ENCODE measurements at places on chromosomes 1 and 21. TPM values are rescaled to one million over a fixed set of nuclear protein-coding genes. Genes with fewer than 3 reads are reported as not detected.

Gene OR2T2
- not detected for polyA plus RNA-seq

Gene FAAH
- 23.1 TPM for polyA plus RNA-seq

Gene KRTAP10-5
- polyA plus RNA-seq, result not detected

Gene ANGPTL3
- polyA plus RNA-seq, result 12.3 TPM

Gene CELA2B
- polyA plus RNA-seq, result not detected

Gene C1orf50
- polyA plus RNA-seq, result 8.4 TPM

Gene CLCN6
- polyA plus RNA-seq, result 22.4 TPM

Gene PPP1R12B
- 51.8 TPM for polyA plus RNA-seq

Gene VWA5B1
- 0.40 TPM for polyA plus RNA-seq

Gene LGR6
- 0.36 TPM for polyA plus RNA-seq

Gene GSTM5
- polyA plus RNA-seq, result 7.2 TPM

Gene AGMAT
- 51.9 TPM for polyA plus RNA-seq

Gene EEIG2
- polyA plus RNA-seq, result 23.8 TPM

Gene PLD5
- polyA plus RNA-seq, result 0.36 TPM

Gene ABCD3
- polyA plus RNA-seq, result 43.1 TPM

Gene ANGPTL1
- polyA plus RNA-seq, result 11.0 TPM

Gene SLC1A7
- 0.40 TPM for polyA plus RNA-seq

Gene ETS2
- polyA plus RNA-seq, result 140 TPM

Gene MYBPHL
- 13.8 TPM for polyA plus RNA-seq

Gene DISP1
- polyA plus RNA-seq, result 9.1 TPM

Gene TMCC2
- 6.2 TPM for polyA plus RNA-seq

Gene SLC37A1
- 35.9 TPM for polyA plus RNA-seq

Gene TRIM63
- 6.4 TPM for polyA plus RNA-seq

Gene ECM1
- 4.6 TPM for polyA plus RNA-seq

Gene TNFAIP8L2
- 5.0 TPM for polyA plus RNA-seq

Gene OR2L2
- polyA plus RNA-seq, result 0.52 TPM

Gene SPATA21
- polyA plus RNA-seq, result not detected

Gene NBPF8
- polyA plus RNA-seq, result 12.5 TPM

Gene FALEC
- 0.31 TPM for polyA plus RNA-seq

Gene NHLH2
- polyA plus RNA-seq, result not detected

Gene SLC25A34
- polyA plus RNA-seq, result 2.7 TPM

Gene NTMT2
- polyA plus RNA-seq, result not detected

Gene SLC9C2
- 0.06 TPM for polyA plus RNA-seq

Gene SCP2
- polyA plus RNA-seq, result 287 TPM

Gene OR14K1
- not detected for polyA plus RNA-seq

Gene PERM1
- polyA plus RNA-seq, result 0.22 TPM

Gene INSRR
- polyA plus RNA-seq, result 0.09 TPM

Gene OR2T35
- polyA plus RNA-seq, result not detected

Gene FCRL5
- polyA plus RNA-seq, result 0.09 TPM

Gene FCRL2
- 0.15 TPM for polyA plus RNA-seq

Gene CYP4Z1
- 0.03 TPM for polyA plus RNA-seq

Gene VANGL1
- polyA plus RNA-seq, result 9.9 TPM

Gene LRRC8C
- polyA plus RNA-seq, result 5.0 TPM

Gene ESRRG
- polyA plus RNA-seq, result 9.0 TPM

Measured in large intestine (tissue), 12 donors.